ENCODE measurements at places on chromosomes 4 and X. TPM values are rescaled to one million over a fixed set of nuclear protein-coding genes. Genes with fewer than 3 reads are reported as not detected.

GRCh38 chrX:110964786-110965185 lies 131.2 kb upstream of the PAK3 start:
- DNase-seq = no peak

- no peak for DNase-seq
Measured at GRCh38 chrX:155188786-155189185, 27.5 kb upstream of the VBP1 start.

The XAGE2 gene
- total RNA-seq = not detected

GRCh38 chrX:153983321-153983801 lies 10.8 kb downstream of the TMEM187 start:
- no peak for DNase-seq

The MEPE gene
- not detected for total RNA-seq

- DNase-seq = no peak
Measured at GRCh38 chr4:15832523-15833451, 54.7 kb downstream of the CD38 start.

DNA sequence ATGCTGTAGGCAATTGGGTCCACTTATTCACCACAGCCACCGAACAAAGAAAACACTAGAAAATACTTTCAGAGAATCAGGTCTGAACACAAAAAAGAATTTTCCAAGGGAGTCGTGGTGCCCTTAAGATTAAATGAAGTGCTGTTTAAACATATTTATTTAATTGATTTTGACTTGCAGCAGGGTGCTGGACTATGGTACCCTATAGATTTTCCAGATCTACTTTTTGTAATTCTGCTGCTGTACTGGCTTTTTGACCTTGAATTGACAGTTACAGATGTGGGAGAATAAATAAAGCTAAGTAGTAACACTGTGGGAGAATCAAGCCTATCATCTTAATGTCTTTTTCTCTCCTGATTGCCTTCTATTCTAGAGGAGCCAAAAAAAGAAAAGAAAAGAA lies 735.3 kb upstream of the FTHL17 start:
- DNase-seq = no peak

DNA sequence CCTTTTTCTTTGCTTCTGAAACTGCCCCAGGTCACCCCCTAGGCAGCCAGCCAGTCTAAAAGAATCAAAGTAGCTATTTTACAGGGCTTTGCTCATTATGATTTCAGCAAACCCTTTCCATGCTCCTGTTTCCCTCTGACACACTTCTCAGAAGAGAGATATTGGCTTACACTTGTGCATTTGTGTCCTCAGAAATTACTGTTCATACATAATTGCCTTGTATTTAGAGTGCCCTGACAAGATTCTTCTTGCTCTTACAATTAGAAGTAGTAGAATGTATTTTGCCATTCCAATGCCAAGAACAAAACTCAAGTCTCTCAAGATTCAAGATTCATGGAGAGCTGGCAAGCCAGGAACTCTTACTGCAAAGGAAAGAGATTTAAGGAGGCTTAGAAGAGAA lies 531.0 kb upstream of the ZFP42 start:
- no peak for DNase-seq

The VSIG1 gene
- total RNA-seq = 0.58 TPM

The SH3D19 gene
- total RNA-seq = 140 TPM

The RIBC1 gene
- total RNA-seq = 0.76 TPM
